Progenitor cell of endocrine pancreas (in vitro differentiated cells): ENCODE measurements at places on chromosomes 6 and 20.
A peak's percentile ranks its signal among the peaks of the same experiment; 100 is the strongest.

DNA sequence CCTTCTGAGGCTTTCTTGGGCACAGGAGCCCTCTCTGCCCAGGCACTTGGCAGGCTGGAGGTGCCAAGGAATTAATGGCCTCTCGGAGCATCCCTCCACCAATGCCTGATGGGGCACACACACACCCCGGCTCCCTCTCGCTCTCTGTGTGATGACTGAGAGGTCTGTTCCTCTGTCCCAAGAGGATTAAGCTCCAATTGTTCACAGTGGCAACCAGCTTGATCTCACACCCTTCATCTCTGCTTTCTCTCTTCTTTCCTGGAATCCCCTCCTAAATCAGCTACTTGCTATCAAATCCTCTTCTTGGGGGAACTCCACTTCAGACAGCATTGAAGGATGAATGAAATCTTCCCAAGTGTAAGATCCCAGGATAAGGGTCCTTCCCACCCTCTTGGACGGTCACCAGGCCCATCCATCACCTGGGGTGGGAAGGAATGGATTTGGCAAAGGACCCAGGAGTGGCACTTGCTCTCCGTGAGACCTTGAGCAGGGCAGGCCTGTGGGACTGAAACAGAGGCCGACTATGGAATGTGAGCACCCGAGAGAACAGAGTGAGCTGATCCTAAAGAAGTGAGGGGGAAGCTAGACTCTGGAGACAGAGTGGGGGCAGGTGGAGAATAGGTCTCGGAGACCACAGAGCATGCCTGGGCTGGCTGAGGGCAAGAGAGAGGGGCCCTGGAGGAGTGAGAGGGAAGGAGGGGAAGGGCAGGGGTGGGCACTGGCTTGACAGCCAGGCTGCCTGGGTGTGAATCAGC lies 93.6 kb downstream of the GRM4 start:
- no peak for DNase-seq

GRCh38 chr6:26043384-26044139 lies 43.7 kb upstream of the HFE start:
- no peak for DNase-seq

DNA sequence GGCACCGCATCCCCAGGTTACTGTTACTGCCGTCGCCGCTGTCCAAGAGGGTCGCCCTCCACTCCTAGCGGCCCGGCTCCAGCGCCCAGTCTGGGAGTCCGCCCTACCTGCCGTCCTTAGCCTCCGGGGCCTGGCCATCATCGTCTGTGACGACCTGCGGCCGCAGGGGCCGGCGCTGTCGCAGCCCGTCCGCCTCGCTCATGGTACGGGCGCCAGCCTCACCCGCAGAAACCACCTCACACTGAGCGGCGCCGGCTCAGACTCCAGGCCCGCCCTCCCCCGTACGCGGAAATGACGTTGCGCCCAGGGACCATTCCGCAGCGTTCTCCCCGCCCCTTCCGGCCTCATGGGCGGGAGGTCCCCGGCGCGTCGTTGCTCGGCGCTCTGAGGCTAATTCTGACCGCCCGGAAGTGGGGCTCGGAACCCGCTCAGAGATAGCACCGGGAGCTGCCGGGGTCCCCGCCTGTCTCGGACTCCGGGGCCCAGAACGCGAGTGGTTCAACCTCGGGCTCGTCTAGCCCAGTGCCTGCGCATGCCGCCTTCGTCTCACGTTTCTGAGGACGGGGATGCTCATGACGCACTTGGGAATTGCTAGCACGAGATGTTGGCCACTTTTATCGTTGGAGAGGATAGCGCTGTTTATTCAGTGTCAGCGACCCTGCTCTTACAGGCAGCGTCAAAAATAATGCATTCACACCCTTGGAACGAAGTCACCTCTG lies at the start of gene APMAP:
Gene APMAP (minus strand): TSS at position 265 of the 719 bp plus-strand sequence. CDS start 63 bp downstream, at position 202.
- peak; percentile 81 for DNase-seq

DNA sequence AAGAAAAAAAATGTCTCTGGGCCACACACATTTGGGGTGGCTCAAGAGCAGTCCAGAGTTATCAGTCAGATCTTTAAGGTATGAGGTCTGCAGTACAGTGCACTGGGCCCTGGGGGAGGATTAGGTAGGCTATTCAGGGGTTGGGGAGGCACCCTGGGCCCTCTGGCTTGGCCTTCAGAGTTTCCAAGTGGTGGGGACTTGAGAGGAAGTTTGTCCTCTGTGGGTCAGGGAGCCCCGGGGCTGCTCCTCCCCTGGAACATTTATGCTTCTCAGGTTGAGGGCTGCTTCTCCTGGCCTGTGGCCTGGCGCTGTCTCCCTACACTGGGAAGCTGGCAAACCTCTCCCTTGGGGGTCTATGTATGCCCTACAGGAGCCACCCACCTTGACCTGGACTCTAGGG lies 46.0 kb downstream of the PTK7 start:
- no peak for DNase-seq

GRCh38 chr20:25464501-25465242 lies 57.2 kb downstream of the GINS1 start:
- no peak for DNase-seq

DNA sequence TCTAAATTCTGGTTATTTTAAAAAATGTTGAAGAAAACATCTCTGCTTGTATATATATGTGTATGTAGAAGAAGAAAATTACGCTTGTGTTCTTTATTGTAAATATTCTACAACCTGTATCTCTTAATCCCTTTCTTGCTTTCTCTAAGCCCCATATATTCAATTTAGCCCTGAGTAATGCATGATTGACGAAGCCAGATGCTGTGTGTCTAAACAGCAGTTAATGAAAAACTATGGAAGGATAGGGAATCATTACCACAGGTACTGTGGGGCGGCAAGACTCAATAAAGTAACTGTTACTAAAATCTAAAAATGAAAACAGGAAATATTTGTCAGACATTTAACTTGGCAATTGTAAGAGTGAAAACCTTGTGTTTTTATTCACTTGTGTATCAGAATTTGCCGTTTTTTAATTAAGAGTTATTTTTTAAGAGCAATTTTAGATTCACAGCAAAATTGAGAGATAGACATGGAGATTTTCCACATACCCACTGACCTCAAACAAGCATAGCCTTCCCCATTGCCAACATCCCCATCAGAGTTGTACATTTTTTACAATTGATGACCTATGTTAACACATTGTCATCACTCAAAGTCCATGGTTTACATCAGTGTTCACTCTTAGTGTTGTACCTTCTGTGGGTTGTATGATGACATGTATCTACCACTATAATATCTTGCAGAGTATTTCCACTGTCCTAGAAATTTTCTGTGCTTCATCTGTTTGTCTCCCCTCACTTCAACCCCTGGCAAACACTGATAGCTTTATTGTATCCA lies 76.7 kb downstream of the BCKDHB start:
- no peak for DNase-seq

GRCh38 chr6:34990971-34991560 lies 102.0 kb downstream of the ANKS1A start:
- no peak for DNase-seq

DNA sequence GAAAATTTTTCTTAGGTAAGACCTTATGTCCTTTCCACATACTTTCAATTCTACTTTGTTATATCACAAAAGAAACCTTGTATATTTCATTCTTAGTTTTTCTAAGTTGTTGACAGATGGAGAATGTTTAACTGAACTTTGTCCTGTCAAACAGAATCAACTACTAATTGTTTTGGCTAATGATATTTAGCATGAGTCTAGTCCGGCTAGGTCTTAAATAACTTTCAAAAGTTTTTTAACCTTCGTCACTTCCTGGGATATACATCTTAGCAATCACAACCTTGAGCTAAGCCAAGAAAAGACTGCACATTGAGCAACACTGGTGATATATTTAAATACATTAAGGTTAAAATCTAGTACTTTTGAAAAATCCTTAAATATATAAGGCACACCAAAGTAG lies 62.9 kb upstream of the RUNX2 start:
- no peak for DNase-seq
